ENCODE measurements at places on chromosomes 1 and 21.
A peak's percentile ranks its signal among the peaks of the same experiment; 100 is the strongest.

DNA sequence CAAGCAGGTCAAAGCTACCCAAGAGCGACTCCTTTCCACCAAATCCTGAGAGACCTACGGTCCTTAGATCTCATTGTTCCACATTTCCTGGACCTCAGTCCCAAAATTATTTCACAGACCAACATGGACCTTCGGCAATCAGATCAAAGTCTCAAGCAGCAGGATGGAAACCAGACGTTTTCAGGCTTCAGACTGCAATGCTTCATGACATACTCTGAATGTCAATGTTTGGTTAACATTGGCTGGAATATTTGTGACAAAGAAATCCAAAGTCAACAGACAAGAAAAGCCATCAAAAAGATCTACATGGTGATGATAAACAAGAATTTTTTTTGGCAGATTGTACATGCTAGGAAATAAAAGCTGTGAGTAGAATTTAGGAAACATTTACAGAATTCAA lies 1057.3 kb downstream of the ADGRL2 start:
- no peak for DNase-seq

DNA sequence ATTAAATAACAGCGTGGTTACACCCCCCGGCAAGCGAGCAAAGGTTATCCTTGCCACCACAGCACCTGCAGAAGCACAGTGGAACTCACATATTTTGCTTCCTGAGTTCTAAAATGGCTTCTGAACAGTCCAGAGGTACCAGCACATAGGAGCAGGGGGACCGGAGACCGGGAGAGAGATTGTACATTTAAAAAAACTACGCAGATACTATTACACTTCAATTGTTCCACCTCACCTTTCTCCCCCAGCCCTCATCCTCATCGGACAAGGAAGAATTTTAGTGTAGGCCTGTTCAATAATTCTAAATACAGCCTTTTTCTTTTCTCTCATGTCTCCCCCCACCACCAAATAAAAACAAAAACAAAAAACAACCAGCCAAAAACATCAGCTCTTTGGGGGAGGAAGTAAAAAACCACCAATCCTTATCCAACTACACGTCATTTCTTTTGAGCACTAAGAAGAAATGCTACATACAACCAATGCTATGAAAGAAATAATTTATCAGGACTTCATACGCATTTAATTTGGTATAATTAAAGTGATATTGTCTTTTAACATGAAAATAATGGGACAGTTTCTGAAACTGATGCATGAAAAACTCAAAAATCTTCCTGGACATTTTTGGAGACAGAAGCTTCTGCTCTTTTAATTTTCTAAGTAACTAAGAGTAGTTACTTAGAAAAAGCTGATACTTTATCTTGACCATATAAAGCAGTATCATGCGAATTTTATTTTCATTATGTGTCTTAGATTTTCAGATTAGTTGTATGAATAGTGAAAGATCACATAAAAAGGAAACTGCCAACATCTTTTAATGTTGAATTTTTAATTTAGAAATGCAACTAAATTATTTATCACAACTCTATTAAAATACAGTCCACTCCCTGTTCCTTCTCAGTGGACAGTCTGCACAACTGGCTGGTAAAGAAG lies 9.1 kb downstream of the CDKN2C start:
- DNase-seq = no peak

DNA sequence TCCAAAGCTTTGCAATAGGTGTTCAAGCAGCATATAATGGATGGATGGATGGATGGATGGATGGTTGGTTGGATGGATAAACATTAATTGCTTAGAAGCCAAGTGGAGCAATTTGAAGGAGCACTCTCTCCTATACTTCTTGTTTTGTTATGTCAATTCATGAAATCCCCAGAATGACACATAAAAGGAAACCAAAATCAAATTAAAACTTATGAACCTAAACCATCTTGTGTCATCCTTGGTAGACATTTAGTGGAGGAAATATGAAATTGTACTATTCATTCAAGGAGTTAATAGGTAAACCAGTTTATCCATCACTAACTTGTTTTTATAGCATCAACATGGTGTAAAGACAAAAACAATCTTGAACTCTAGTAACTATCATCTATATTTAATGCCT lies 122.5 kb downstream of the NR5A2 start:
- DNase-seq = no peak

DNA sequence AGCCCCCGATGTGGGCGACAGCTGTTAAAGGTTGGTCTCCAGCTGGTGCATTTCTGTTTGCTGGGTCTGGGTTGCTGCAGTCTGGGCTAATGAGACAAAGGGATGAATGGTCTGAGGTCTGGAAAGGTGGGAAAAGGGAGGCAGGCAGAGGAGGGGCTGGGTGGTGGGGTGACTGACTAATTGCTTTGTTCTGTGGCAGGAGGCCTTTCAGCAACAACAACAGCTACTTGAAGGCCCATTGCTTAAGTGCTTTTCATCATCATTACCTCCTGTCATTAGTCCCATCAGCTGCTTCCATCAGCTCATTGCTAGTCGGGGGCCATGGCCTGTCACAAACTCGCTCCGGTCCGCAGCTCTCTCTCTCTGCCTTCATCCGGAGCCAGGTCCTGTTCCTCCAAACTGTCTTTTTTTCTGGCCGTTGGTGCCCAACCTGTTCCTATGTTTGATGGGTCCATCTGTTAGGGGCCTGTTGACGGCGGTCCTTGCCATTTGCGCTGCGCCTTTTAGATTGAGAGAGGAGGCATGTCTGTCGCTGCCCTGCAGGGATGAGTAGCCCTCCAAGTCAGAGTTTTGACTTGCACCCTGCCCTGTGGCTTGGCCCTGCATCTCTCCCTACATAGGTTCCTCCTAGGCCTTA lies 105.6 kb upstream of the PLXNA2 start:
- DNase-seq = no peak

DNA sequence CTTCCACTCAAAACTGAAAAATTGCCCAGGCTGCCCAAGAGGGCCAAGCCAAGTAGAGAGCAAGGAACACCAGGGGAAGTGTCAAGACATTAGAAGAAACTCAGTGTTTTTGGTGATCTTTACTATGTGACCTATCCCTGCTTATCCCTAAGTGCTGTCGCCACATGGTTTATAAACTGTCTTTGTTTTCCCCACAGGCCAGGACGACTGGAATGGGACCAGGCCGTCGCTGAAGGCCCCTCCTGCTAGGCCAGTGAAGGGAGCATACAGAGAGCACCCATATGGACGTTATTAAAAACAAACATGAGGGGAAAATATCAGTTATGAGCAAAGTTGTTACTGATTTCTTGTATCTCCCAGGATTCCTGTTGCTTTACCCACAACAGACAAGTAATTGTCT lies 28.7 kb downstream of the KHDRBS1 start:
- no peak for DNase-seq

DNA sequence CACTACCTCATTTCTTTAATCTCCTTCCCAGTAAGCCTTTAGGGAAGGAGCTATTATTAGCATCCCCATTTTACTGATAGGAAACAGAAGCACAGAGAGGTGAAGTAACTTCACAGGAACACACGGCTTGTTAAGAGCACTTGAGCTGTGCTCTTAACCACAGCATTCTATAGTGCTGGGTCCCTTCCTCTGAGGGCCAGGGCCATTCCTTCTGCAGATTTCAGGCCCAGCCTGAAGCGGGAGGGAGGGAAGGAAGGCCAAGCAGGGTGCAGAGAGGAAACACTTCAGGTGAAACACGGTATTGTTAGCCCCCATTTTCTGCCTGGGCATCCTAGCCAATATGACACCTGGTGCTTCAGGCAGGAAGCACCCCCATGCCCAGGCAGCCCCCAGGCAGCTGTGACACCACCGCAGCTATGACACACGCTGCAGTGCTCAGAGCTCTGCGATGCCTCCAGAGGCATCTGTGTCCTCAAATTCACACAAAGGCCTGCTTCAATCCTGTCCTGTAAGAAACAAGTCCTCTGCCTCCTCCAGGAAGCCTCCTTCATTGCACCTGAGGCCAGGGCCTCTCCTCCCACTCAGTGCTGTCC lies 4.5 kb upstream of the EXTL1 start:
- DNase-seq = peak; percentile 43
